ENCODE measurements at places on chromosomes 2 and 18.

DNA sequence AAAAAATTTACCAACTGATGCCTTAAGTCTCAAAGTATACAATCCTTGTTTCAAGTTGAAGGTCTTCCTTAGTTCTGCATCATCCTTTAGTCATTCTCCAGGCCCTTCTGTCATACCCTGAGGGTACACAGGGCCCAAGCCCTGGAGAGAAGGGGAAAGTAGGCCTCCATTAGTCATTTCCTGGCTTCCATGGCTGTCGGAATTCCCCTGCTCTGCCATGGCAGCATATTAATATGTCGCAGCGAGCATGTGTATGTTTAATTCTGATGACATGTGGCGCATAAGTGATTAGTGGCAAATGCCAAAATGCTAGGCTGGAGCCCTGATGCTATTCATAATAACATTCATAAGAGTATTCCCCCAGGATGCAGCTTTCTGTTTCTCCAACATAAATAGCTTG lies 22.1 kb downstream of the GPR39 start:
- DNase-seq: no peak

DNA sequence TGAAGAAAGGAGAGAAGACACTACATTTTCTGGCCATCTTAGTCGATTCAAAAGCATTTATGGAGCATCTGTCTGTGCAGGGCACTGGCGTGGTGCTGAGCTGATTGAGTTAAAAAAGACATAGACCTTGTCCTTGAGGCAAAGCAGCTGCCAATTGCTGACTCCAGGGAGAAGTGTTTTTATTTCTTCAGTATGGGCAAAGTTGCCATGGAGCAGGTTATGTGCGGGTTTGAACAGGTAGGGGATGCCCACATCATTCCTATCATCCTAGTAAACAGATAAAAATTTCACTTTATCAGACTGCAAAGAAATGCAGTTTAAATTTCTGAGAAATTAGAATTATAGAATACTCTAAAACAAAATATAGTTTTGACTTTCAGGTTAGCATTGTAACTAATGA lies 125.8 kb downstream of the NUP35 start:
- DNase-seq: no peak

DNA sequence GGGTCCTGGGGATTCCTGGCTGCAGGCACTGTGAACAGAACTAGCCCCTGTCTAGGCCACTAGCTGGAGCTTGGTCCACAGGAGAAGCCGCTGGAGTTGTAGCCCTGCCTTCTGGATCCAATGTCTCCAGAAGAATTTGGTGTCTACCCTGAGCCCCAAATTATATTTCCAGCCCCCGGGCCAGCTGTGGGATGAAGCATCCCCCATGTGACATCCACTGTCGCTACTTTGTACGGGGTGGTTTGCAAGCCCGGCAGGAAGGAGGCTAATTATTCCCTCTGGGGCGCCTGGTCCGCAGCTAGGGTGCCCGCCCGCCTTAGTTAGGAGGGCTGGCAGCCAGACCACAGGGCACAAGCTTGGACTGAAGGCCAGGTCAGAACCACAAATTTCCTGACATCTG lies 106.5 kb downstream of the SMAD7 start:
- no peak for DNase-seq

GRCh38 chr18:2049986-2050385 lies 521.3 kb downstream of the METTL4 start:
- DNase-seq: no peak

DNA sequence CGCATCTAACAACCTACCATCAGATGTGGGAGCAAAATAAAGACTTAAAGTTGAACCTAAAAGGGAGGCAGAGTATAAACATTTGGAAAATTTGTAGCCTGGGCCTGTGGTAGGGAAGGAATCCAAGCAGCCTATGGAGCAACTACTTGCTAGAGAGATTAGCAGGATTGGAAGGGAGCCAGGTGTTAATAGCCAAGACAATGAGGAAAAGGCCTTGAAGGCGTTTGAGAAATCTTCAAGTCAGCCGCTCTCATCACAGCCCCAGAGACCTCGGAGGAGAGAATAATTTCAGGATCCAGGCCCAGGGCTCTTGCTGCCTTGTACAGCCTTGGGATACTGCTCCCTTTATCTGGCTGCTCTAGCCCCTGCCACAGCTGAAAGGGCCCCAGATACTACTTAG lies 219.7 kb downstream of the THSD7B start:
- DNase-seq: no peak

GRCh38 chr2:56615760-56616159 lies 432.0 kb downstream of the CCDC85A start:
- DNase-seq: no peak

GRCh38 chr2:43576981-43577892 lies 18.6 kb downstream of the THADA start:
- no peak for DNase-seq

DNA sequence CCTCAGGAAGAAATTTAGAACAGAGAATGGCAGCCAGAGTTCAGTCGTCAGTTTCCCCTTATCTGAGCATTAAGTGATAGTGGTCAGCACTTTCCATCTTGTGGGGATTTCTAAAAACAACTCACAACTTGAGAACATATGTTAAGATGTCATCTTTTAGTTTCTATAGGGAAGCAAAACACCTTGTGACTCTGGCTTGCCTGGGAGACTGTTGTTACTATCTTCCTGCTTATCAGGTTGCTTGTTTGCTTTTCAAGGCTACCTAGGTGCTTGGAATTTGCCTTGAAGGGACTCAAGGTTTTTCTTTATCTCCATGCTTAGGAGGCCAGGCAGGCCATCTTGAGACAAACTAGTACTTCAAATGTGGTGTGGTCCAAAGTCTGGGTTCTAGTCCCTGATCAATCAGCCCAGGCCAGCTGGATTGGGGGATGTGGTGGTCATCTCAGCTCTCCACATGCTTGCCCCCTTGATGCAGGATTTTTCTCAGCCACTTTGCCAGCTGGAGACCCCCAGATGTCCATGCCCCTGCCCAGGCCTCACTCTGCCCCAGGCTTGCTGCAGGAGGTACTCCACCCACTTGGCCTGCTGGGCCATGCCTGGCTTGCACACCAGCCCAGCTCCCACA lies 125.9 kb downstream of the LYPD1 start:
- DNase-seq: no peak

DNA sequence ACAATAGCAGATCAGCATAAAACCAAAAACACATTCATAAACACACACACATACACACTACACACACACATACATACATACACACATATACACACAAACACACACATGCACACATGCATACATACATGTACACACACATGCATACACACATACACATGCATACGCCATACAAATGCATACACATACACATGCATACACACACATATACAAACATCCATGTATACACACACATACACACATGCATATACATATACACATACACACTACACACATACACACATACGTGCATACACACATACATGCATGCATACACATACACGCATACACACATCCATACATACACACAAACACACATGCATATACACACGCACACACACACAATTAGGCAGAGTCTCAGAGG lies 490.1 kb downstream of the TNS1 start:
- no peak for DNase-seq

DNA sequence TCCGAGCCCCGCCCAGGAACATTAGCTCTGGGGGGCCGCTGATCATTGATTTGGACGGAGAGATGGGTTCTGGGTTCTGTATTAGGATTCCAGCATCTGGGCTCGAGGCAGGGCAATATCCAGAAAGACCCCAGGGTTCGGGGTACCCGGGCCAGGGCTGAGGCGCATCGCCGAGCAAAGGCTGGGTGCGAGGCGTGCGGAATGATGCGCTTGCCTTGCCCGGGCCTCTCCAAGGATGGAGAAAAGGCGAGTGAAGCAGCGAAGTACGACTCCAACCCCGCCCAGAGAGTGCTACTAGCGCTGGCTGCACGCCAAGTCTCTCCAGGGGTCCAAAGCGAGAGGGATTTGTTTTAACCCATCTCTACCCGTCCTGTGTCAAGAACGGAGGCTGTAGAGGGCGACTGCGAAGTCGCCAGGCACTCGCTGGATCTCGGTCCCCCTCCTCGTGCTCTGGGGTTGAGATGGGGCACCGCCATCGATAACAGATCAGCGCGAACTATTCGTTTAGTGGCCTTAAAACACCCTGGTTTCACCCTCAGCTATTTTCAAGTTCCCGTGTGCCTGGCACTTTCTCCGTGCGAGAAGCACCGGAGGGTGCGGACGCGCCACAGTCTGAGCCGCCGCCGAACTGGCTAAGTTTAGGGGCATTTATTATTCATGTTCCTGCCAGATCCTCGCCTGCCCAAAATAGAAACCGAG lies 1.9 kb downstream of the ADCYAP1 start:
- no peak for DNase-seq

DNA sequence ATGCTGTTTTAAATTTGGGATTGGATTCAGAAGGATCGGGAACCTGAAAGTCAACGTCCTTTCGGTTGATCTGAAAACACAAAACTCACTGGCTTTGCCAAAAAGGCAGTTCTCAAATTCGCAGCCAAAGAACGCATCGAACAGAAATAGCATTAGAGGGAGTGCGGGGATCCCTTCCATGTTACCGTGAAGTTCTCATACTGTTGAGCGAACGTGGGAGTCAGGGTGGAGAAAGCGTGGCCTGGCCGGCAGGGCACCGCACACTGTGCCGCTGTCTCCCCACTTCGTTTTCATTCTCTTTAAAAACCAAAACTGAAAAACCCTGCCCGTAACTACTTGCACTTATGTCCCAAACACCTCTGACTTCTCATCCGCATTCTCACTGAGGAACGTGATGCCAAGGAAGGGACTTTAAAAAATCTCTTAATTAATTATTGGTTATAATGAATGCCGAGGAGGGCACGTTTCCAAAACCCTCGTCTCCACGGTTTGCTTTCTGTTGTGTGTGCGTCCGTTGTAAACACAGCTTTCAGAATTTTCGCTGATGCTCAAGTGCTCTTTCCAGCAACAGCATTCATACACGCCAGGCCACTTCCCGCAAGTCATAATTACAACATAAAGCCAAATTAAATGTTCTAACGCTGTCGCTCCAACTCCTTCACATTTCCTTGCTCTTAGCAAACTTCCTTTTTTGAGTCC lies 60.9 kb upstream of the TWIST2 start:
- no peak for DNase-seq

DNA sequence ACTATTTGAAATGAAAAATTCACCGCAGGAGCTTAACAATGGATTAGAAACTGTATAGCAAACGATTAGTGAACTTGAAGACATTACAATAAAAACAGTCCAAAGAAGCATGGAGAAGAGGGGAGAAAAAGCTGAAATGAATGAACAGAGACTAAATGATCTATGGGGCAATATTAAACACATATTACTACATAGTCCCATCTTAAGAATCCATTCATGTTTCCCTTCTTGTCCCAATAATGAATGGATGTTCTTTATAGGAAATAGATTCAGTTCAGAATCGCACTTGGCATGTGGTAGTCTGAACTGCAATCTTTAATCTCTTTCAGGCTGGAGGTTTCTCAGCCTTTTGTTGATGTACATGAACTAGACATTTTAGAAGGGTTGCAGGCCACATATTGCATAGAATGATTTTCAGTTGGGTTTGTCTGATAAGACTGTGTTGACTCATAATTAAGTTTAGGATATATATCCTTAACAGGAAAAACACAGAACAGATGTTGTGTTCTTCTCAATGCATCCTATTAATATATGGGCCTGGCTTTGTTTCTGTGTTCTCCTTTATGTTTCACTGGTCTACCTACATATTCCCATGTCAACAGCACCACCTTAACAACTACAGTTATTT lies 27.9 kb downstream of the CCDC88A start:
- no peak for DNase-seq

- no peak for DNase-seq
Measured at GRCh38 chr2:107936433-107937359, 49.6 kb upstream of the SLC5A7 start.

- no peak for DNase-seq
Measured at GRCh38 chr2:132974467-132975095, 304.6 kb upstream of the LYPD1 start.

- no peak for DNase-seq
Measured at GRCh38 chr2:99715956-99716355, 226.1 kb upstream of the REV1 start.

GRCh38 chr2:241340631-241341163 lies 15.4 kb upstream of the FARP2 start:
- no peak for DNase-seq

GRCh38 chr18:50306944-50307343 lies 19.5 kb upstream of the CXXC1 start:
- no peak for DNase-seq

GRCh38 chr2:186917866-186918265 lies 68.9 kb upstream of the ZSWIM2 start:
- no peak for DNase-seq

DNA sequence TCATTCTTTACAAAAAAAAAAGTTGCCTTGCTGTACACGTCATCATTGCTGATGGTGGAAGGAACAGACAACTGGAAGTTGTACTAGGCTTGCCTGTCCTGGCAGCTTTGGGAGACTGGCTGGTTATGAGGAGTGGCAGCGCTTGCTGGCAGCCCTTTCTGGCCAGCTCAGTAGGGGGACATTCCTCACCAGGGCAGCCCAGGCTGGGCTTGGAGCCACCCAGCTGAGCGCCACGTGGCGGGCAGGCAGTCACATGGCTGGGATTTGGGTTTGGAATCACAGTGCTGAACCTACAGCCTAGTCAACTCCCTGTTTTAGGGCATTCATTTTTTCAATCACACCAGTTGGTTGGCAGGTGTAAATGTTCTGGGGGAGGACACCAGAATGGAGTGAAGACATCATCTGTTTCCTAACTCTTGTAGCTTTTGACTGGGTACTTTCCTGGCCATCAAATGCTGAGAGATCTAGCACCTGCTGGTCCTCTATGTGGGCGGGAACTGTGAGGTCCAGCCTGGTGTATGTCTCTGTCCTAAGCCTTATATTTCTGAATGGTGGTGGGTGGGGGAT lies 139.3 kb downstream of the SETBP1 start:
- no peak for DNase-seq

GRCh38 chr2:25313711-25314513 lies 27.8 kb downstream of the DNMT3A start:
- DNase-seq: no peak

DNA sequence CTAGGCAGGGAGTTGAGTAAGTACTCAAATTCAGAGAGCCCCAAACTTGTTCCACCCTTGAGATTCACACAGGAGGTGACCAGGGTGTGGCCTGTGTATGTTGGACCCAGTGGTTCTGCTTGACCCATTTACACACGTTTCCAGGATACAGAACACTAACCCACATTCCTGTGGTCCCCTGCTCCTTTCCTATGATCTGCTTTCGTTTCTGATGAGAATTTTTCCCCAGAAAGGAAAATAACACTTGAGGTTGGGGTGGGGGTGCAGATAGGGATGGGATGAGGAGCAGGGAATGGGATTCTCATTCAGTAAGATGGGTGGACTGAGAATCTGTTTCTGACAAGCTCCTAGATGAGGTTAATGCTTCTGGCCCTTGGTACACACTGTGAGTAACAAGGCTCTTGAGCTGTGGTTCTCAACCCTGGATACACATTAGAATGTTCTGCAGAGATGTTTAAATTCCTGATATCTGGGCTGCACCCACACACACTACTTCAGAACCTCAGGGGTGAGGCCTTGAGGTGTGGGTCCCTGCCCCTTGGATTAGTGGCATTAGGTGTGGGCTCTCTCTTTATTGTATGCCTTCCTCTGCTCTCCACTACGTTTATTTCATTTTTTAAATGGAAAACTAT lies 58.4 kb downstream of the TPGS2 start:
- DNase-seq: no peak

- no peak for DNase-seq
Measured at GRCh38 chr2:66317268-66317890, 117.5 kb upstream of the MEIS1 start.

GRCh38 chr2:46014911-46015654 lies 282.1 kb upstream of the EPAS1 start:
- DNase-seq: no peak
